Stimulated activated CD8-positive, alpha-beta memory T cell treated with anti-CD3 and anti-CD28 coated beads, Interleukin-7, amount 100 ng/mL, for 48 hours (primary cell): ENCODE measurements at places on chromosomes 5 and 9.

DNA sequence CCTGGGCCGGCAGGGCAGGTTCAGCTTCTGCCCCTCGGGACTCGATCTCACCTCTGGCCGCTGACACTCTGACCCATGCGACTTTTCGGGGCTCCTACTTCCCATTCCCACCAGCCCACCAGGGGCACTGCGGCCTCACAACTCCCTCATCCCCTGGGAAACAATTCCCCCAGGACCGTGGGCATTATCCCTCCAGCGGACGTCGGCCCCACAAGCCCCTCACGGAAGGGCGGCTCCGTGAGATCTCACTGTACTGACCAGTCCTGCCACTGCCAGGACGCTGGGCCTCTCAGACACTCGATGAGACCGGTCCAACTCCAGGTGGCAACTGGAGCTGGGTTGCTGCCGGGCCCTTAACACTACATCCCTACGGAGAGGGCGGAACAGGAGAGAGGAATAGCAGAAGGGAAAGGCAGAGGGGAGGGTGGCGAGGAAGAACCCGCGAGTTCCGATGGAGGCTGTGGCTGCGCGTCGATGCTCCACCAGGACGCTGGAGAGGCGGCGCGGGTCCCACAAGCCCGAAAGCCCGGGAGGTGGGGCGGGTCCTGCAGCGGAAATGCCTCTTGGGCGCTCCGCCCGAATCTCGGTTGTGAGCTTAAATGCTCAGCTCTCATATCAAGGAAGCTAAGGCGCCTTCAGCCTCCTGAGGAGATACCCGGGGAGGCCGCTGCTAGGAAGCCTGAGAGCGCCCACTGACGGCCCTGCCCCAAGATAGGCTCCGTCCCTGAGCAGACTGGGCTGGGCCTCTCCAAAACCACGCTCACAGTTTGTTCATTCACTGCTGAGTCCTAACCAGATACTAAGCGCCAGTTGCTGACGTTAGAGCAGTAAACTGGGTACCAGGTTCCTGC is 36.3 kb downstream of the VCP start:
- peak; percentile 6 for DNase-seq

- DNase-seq, result no peak
Measured at GRCh38 chr5:148730270-148730669, 75.9 kb upstream of the HTR4 start.

- DNase-seq, result no peak
Measured at GRCh38 chr9:16217943-16218701, 652.3 kb downstream of the BNC2 start.

- no peak for DNase-seq
Measured at GRCh38 chr9:70484232-70485130, 70.0 kb upstream of the KLF9 start.

DNA sequence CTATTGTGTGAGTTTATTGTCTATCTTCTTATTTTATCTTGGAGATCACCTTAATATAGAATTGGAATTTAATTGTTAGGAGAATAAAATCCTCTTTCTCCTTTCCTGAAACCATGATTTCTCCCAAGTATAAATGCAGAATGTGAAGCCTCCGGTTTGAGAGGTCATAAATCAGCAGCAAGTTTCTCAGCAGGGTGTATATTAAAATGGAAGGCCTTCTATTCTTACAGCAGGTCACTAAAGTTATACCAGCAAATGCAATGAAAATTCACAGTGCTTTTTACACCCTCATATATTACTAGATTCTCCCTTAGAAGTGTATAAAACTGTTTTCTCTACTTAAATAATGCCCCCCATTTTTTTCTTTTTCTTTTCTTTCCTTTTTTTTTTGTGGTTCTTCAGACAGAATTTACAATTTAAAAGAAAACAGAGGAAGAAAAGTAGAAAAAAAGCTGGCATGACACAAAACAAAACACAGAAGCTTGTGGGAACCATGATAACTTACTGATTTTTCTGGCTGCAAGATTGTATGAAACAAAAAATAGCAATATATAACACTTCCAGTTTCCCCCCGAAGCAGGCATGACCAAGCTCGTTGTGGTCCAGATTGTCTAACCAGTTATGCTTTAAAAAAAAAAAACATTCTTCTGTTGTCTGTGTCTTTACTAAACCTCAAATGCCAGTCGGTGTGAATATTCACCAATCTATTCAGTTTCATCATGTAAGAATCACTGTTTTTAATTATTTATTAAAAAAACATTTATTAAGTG is 211.2 kb downstream of the RAB3C start:
- DNase-seq, result no peak

- DNase-seq, result no peak
Measured at GRCh38 chr5:10701567-10702039, 59.4 kb downstream of the DAP start.

GRCh38 chr9:3968891-3969290 is 331.0 kb downstream of the GLIS3 start:
- no peak for DNase-seq

DNA sequence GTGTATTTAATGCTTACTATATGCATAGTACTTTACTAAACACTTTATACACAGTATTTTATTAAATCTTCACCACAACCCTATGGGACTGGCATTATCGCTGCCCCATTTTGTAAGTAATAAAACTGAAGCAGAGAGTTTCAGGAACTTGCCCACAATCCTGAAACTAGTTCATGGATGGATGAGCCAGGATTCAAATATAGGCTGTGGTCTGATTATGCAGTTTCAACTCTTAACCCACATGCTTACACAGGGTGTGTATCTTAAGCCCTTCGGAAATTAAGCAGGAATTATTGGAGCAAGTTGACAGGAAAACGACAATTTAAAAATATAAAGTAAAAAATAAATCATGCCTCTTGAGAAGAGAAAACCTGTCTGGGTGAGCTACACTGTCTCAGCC is 109.0 kb downstream of the ATP10B start:
- no peak for DNase-seq

- DNase-seq, result no peak
Measured at GRCh38 chr9:86242071-86242470, 17.4 kb downstream of the C9orf153 start.

- DNase-seq, result no peak
Measured at GRCh38 chr5:150644058-150644457, 3.6 kb downstream of the SYNPO start.

DNA sequence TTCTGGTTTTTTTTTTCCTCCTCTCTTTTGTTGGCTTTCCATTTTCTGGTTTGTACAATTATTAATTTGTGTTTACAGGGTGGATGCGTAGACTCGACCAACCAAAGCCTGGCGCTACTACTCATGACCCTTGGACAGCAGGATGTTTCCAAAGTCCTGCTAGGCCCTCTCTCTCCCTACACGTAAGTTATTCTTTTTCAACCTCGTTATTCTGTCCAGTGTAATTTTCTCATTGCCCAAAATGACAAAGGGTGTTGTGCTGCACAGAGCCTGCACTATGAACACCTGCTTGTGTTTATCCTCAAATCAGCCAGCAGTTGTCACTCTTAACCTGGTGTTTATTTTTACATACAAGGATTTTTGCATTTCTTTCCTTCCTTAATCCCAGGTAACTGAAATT is 56.6 kb downstream of the RCL1 start:
- DNase-seq, result no peak
